ENCODE measurements at places on chromosomes 5 and 9. TPM values are rescaled to one million over a fixed set of nuclear protein-coding genes. Genes with fewer than 3 reads are reported as not detected.

DNA sequence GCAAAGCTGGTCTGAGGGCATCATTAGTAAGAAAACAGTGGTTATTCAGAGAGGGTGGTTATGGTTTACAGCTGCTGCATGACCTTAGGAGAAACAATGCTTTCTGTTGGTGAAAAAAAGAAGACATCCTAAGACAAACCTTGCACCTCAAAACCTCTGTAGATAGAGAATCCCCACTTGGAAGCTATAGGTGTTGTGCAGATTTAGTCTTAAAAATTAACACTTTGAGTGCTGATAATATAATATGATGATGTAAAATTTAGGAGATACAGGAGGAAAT, 1.4 kb upstream of the PTTG1 start:
- DNase-seq, result no peak

The LCN15 gene
- not detected for total RNA-seq

- DNase-seq, result no peak
Measured at GRCh38 chr9:90966480-90967144, 165.0 kb downstream of the SYK start.

- DNase-seq, result no peak
Measured at GRCh38 chr9:108049026-108049607, 559.5 kb upstream of the KLF4 start.

GRCh38 chr5:158607088-158607487, 492.6 kb downstream of the EBF1 start:
- DNase-seq, result no peak

The FOXD1 gene
- total RNA-seq, result not detected

The WDR38 gene
- total RNA-seq, result not detected

The PCAT7 gene
- total RNA-seq, result not detected

The KIF4B gene
- total RNA-seq, result not detected

DNA sequence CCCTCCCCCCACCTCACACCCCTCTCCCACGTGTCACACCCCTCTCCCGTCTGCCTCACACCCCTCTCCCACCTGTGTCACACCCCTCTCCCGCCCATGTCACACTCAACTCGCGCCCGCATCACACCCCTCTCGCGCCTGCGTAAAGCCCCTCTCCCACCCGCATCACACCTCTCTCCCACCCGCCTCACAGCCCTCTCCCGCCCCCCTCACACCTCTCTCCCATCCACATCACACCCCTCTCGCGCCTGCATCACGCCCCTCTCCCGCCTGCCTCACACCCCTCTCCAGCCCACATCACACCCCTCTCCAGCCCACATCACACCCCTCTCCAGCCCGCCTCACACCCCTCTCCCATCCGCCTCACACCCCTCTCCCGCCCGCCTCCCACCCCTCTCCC, 173.5 kb upstream of the FOXD4L5 start:
- no peak for DNase-seq

GRCh38 chr5:84287951-84288350, 96.7 kb downstream of the EDIL3 start:
- DNase-seq, result no peak

GRCh38 chr5:116448870-116449427, 125.7 kb downstream of the SEMA6A start:
- no peak for DNase-seq

The PAX5 gene
- 1.9 TPM for total RNA-seq

- no peak for DNase-seq
Measured at GRCh38 chr5:8765886-8766285, 780.0 kb downstream of the SEMA5A start.

- DNase-seq, result no peak
Measured at GRCh38 chr9:98146101-98146991, 27.3 kb upstream of the TRIM14 start.

The TRPM6 gene
- total RNA-seq, result not detected

GRCh38 chr9:33222031-33222430, 17.9 kb upstream of the SPINK4 start:
- no peak for DNase-seq

The POLK gene
- total RNA-seq, result 6.9 TPM

DNA sequence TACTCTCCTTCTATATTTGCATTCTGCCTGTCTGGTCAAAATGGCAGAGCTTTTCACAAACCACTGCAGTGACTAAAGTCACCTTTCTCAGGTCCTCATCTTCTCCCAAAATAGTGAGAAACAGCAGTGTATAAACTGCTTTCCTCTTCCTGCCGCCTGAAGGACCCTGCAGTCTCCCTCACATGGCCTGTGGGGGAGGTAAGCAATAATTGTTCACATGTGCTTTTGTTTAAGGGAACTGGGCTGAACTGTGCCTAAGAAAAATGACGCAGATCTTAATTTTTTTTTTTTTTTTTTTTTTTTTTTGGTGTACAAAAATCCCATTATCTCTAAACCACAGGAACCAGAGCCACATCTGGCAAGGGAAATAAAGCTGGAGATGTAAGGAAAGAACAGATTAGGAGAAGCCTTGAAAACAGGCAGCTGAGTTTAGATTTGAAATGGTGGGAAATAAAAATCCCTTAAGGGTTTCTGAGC, 131.7 kb upstream of the VLDLR start:
- DNase-seq, result no peak

The FCN2 gene
- not detected for total RNA-seq

GRCh38 chr5:99724732-99725290, 796.0 kb upstream of the CHD1 start:
- no peak for DNase-seq

- no peak for DNase-seq
Measured at GRCh38 chr9:27489087-27489876, 34.8 kb upstream of the IFNK start.

GRCh38 chr5:108989761-108990392, 242.2 kb downstream of the FER start:
- no peak for DNase-seq

- DNase-seq, result no peak
Measured at GRCh38 chr5:51227963-51228470, 155.2 kb upstream of the ISL1 start.

The EMB gene
- 145 TPM for total RNA-seq

- DNase-seq, result no peak
Measured at GRCh38 chr9:77817590-77818311, 169.6 kb upstream of the GNA14 start.

DNA sequence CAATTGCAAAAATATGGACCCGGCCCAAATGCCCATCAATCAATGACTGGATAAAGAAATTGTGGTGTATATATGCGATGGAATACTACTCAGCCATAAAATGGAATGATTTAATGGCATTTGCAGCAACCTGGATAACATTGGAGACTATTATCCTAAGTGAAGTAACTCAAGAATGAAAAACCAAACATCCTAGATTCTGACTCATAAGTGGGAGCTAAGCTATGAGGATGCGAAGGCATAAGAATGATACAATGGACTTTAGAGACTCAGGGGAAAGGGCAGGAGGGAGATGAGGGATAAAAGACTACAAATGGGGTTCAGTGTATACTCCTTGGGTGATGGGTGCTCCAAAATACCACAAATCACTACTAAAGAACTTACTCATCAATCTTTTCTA, 247.6 kb upstream of the FBXL7 start:
- no peak for DNase-seq
